ENCODE measurements at places on chromosomes 11 and 22. TPM values are rescaled to one million over a fixed set of nuclear protein-coding genes. Genes with fewer than 3 reads are reported as not detected.

APOA1 gene
- total RNA-seq: 2.3 TPM

PATE3 gene
- total RNA-seq: not detected

ST14 gene
- 13.7 TPM for total RNA-seq

GRCh38 chr11:65100674-65101350 is 4.8 kb downstream of the VPS51 start:
- H3K4me3 ChIP-seq: no peak overlapping the region
- no peak for DNase-seq
- no peak overlapping the region for H3K27ac ChIP-seq
- peaks cover 22% of the 10 kb centered on the region for H3K36me3 ChIP-seq
- no peaks in the 10 kb centered on the region for H3K27me3 ChIP-seq
- peaks cover 15% of the 10 kb centered on the region for H3K4me1 ChIP-seq

OR51B2 gene
- not detected for total RNA-seq

OR51I1 gene
- not detected for total RNA-seq

ZNF280A gene
- total RNA-seq: 0.05 TPM

DNA sequence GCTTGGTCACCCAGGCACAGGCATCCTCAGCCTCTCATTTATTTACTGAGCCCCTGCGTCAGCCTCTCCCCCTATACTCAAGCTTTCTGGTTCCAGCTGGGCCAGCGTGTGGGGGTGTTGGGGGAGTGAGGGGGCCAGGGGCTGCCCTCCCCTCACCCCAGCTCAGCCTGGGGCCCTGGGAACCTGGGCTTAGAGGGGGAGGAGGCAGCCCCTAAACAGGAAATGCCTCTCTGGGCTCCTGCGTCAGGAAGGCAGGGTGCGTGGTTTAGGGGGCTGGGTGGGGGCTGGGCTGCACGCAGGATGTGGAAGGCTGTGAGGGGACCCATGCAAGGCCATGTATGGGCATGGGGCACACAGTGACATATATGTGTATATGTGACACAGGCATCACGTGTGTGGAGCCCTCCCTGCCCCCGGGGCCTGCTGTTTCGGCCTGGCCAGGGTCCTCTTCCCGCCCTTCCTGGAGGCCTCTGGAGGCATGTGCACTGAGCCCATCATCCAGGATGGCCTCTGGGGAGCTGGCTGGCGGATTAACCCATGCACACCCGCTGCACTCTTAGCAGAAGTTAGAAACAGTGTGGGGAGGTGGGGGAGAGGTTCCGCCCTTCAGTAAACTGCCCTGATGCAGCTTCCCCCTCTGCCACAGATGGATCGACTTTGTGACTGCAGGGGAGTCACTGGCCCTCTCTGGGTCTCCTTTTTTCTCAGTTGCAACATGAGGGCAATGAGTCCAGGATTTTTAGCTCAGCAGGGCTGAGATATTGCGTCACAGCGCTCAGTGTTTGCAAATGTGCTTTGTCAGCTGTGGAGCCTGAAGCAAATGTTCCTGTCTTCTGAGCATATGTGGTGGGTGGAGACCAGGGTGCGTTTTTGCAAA is 1.1 kb upstream of the CD248 start:
- DNase-seq: peak; percentile 91
- peaks cover 81% of the 10 kb centered on the region for H3K4me1 ChIP-seq
- no peaks in the 10 kb centered on the region for H3K27me3 ChIP-seq
- peak overlapping the region; percentile 100 for H3K27ac ChIP-seq
- no peaks in the 10 kb centered on the region for H3K36me3 ChIP-seq

CYB5R2 gene
- 0.85 TPM for total RNA-seq

DNA sequence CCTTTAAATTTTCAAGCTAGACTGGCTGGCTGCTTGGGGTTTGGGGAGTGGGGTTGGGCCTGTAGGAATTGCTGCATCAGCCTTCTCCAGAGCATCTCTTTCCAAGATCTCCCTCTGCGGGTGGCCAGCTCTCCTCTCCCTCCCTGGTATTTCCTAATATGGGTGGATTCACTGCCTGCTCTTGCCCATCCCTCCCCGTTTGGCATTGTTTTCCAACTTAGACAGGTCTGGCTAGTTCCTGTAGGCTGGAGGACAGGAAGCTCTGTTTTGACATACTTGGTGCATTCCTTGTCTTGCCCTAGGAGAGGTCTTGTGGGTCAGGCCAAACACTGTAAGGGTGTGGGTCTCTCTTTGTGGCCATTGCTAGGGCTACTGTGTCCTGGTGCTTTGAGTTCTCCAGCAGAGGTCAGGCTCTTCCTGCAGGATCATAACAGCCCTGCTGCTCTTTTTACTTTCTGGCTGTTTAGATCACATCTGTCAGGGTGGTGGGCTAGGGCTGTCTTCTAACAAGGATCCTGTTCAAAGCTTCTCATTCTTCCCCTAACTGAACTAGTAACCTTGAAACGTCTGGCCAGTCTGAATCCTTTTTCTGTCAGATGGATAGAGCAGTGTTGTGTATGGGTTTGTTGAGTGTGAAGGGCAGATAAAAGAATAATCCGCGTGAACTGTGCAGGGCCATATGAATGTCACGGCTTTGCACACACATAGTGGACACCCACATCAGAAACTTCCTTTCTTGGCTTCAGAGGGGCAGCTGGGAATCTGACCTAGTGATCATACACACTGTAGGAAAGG is 18.3 kb upstream of the MICALL1 start:
- no peaks in the 10 kb centered on the region for H3K4me1 ChIP-seq
- H3K27ac ChIP-seq: peak overlapping the region; percentile 38
- no peak overlapping the region for H3K4me3 ChIP-seq
- H3K27me3 ChIP-seq: no peaks in the 10 kb centered on the region

DNA sequence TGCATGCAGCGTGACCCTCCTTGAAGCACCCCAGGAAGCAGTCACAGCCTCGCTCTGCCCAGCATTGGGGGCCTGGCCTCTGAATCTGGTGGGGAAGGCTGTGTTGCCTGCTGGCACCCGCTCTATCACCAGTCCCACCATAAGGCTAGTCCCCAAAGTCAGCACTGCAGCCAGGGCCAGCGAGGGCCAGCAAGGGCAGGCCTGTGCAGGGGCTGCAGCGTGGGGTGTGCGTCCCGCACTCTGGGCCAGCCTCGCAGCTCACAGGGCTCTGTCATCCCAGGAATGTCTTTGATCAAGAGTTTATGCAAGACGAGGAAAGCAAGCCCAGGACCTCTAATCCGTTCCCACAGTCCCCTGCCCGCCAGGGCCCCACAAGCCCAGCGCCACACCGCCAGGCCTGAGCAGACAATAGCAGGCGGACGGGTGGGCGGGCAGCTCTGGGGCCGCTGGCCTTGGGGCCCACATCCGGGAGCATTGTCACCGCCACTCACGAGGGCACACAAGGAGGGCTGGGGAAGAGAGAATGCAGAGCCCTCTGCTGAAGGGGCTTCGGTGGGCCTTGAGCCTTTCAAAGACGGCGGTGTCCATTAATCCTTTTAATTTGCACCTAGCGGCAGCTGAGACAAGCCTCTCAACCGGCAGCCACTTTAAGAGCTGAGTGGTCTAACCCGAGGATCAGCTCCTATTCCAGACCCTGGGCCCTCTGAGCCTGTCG is 17.1 kb downstream of the LTO1 start:
- no peaks in the 10 kb centered on the region for H3K27me3 ChIP-seq
- no peak overlapping the region for H3K27ac ChIP-seq
- no peak overlapping the region for H3K4me3 ChIP-seq
- H3K36me3 ChIP-seq: no peaks in the 10 kb centered on the region

DNA sequence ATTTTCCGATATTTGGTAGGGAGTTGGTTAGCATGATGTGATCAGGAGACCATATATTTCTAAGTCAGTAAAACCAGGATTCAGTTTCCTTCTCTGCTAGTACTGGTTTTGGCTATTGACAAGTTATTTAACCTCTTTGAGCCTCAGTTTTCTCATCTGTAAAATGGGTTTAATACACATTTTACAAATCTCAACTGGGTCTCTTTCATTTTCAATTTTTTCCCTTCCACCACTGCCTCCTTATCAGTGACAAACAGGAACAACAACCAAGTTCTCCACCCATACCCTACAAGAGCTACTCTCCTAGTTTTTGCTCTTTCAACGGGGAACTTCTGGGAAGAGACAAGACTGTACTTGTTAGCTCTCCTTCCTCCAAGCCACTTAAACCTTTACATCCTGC is 6.2 kb upstream of the APLP2 start:
- no peaks in the 10 kb centered on the region for H3K27me3 ChIP-seq
- no peak for DNase-seq
- H3K4me1 ChIP-seq: no peaks in the 10 kb centered on the region
- H3K27ac ChIP-seq: no peak overlapping the region
- no peak overlapping the region for H3K4me3 ChIP-seq
- no peaks in the 10 kb centered on the region for H3K36me3 ChIP-seq

GRCh38 chr11:87397011-87397865 is 359.5 kb downstream of the TMEM135 start:
- no peak for DNase-seq
- no peaks in the 10 kb centered on the region for H3K27me3 ChIP-seq
- no peaks in the 10 kb centered on the region for H3K4me1 ChIP-seq

SOX10 gene
- total RNA-seq: under 0.01 TPM
